ENCODE measurements at places on chromosomes 13 and 19.
A peak's percentile ranks its signal among the peaks of the same experiment; 100 is the strongest.

DNA sequence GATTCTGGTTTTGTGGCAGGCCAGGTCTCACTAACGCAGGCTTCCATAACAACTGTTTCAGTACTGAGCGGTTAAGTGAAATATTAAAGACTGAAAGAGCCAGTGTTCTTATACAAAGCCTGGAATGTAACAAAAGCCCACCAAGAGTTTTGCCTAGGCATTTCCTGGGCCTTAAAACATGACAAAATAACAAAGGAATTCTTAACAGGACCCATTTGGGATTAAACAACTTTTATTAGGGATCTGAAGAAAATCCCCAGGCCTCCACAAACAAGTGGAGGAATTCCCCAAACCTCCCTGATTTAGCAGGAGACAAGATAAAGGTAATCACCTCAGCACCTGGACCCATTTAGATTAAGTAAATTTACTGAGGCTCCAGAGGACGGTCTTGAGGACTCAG, 799.7 kb upstream of the SPRY2 start:
- DNase-seq = no peak

- DNase-seq = no peak
Observed at GRCh38 chr13:110630566-110631119, 15.3 kb downstream of the NAXD start.

- no peak for DNase-seq
Observed at GRCh38 chr13:36875431-36875830, 44.6 kb downstream of the SMAD9 start.

DNA sequence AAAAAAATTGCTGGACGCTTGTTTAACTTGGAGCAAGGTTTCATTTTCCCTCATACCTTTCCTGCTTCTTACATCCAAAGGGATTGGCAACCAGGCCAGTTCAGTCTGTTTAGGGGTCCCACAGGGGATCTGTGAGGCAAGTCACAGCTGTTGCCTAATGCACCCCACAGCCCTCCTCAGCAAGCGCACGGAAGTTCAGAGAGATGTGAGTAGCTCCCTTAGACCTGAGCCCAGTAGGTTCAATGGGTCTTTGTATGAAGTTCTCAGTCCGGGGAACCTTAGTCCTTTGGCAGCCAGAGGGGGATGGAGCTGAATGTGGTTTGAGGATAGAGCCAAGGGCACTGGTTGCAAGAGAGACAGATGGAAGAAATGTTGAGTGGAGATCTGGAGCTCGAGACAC, 13.0 kb downstream of the SAMD4B start:
- DNase-seq = no peak

DNA sequence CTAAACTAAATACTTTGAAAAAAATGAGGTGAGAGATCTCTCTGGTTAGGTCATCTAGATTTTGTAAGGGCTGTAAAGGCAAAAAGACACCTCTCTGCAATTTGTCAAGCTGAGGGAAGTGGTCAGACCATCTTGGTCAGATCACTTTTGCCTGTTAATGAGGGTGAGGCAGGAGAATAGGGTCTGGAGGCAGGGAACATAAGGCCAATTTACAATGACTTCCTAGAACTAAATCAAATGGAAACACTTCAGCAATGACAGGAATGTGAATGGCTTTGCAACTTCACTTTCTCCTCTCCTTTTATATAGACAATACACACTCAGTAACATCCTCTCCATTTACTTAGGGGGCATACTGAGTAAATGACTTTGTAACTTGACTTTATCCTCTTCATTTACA, 1653.4 kb downstream of the SLITRK5 start:
- no peak for DNase-seq

DNA sequence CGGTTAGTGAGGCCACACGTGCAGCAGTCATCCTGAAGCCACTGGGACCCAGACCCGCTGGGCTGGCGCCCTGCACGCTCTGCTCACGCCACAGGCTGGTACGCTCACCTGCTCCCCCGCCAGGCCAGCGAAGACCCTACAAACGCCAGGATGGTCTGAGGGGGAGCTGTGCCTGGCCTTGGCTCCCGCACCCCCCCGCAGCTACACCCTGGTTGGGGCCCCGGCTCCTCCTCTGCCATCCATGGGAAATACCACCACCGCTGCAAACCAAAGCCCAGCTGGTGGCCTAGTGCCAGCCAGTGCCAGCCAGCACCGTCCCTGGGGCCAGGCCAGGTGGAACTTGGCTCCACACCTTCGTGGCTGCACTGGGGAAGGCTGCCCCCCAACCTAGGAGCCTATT, 23.3 kb upstream of the CACTIN start:
- DNase-seq = no peak

DNA sequence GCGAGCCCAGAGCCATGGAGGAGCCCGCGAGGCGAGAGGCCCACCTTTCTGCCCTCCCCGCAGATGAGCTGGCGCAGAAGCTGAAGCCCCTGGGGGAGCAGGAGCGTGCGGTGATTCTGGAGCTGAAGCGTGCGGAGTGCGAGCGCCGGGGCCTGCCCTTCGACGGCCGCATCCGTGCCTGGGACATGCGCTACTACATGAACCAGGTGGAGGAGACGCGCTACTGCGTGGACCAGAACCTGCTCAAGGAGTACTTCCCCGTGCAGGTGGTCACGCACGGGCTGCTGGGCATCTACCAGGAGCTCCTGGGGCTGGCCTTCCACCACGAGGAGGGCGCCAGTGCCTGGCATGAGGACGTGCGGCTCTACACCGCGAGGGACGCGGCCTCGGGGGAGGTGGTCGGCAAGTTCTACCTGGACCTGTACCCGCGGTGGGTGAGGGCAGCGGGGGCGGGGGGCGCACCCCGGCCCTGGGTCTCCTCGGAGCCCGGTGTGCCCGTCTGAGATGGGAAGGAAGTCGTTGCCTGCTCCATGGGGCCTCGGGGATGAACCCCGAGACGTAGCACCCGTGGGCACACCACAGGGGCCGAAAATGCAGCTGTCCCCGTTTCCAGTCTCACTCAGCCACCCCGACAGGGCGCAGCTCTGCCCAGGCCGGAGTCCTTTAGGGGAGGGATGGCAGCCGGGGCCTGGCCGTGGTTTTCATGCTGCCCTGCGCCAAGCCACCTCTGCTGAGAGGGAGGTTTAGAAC, 12.1 kb upstream of the ZNF554 start:
- DNase-seq = no peak

DNA sequence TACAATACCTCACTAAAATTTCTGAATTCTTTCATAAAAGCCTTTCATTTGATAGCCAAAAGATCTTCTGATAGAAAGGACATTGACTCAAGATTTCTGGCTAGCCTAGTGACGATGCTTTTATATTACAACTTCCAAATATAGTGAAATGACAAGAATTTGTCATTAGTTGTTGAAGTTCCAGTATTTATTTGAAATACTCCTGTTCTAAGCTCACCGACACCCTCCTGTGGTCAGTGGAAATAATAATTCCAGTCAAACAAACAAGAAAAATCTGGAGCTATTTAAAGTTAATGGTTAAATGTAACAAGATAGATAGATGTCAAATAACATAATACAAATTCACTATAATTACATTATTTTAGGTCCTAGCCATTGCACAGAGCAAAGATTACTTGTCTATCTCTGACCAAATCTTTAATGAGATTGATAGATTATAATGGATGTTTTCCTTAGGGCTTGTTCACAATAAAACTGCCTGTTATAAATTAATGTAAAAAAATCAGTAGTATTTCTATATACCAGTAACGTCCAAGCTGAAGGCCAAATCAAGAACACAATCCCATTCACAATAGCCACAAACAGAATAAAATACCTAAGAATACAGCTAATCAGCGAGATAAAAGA, 195.5 kb downstream of the RGCC start:
- DNase-seq = peak; percentile 32

DNA sequence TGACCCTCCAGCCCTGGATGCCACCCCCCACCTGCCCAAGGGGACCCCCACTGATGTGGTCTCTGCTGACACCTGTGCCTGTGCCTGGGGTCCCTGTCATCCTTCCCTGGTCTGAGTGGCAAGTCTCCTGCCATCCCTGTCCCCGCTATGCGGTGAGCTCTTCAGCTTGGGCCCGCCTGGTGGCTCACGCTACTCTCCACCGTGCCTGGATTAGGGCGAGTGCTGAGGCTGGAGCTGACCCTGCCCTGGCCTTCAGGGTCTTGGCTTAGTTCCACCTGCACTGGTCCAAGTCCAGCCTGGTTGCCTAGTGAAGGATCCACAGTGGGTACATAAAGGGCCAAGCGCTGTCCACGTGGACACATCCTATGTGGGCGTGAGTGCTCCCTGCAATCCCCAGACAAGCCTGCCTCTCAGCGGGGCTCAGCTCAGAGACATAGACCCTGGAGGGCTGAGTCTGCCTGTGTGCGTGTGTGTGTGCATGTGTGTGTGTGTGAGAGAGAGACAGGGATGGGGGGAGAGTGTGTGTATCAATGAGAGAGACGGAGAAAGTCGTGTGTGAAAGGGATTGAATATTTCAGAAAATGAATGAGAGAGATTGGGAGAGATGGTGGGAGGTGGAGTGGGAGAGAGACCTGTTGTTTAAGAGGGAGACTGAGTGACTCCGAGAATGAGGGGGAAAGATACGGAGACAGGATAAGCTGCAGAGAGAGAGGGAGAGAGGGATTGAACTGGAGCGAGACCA, 22.1 kb downstream of the WTIP start:
- no peak for DNase-seq

- DNase-seq = no peak
Observed at GRCh38 chr13:101648766-101649487, 196.5 kb downstream of the ITGBL1 start.

DNA sequence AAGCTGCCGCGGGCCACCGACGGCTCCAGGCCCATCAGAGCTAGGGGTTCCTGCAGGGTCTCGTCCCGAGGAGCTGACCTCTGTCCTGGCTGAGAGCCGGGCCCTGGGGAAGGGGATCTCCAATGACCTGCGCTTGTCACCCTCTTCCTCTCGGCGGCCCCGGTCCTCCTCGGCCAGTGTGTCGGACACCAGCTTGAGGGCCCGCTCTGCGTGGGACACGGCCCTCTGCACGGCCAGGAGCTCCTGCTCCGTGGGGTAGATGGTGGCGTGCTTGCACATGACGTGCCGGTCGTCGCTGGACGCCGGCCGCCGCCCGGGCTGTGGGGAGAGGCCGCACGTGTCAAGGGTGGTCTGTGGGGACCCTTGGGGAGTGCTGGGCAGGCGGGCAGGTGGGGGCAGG, 32.7 kb upstream of the MATK start:
- DNase-seq = no peak

DNA sequence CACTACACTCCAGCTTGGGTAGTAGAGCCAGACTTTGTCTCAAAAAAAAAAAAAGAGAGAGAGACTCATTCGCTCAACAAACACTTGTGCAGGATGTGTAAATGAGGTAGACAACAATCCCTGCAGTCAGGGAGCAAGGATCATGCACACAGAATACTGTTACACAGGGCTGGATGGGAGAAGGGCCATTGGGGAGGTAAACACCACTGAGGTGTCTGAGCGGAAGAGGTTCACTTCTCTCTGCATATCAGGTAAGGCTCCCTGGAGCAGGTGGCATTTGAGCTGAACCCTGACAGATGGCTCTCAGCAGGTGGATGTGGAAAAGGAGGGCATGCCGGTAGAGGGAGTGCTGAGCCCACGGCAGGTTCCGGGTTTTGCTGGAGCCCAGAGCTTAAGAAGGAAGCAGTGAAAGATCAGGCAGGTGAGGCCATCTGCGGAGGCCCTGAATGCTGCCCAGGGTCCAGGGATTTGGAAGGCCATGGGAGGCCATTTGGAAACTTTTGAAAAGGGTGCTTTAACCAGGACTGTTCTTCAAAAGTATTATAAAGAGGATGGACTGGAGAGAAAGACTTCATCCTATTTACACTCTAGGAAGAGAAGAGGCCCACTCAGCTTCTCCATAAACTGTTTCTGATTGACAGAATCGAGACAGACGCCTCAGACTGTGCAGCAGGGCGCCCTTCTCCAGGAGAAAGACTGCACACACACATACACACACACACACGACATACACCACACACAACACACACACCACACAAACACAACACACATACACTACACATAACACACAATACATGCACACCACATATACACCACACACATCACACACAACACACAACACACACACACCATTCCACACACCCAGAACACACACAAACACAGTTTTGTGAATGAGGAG, 199.4 kb downstream of the USP12 start:
- no peak for DNase-seq

All from activated T-cell treated with anti-CD3 and anti-CD28 coated beads, Interleukin-2, amount 50 U/mL, for 4 hours (primary cell).